ENCODE measurements at places on chromosomes 1 and 21. TPM values are rescaled to one million over a fixed set of nuclear protein-coding genes. Genes with fewer than 3 reads are reported as not detected.
A peak's percentile ranks its signal among the peaks of the same experiment; 100 is the strongest.

The TTC3 gene
- 84.9 TPM for total RNA-seq

The SPAG17 gene
- not detected for total RNA-seq

The PTPN7 gene
- not detected for total RNA-seq

The AMY1B gene
- not detected for total RNA-seq

The FCRL4 gene
- total RNA-seq = not detected

DNA sequence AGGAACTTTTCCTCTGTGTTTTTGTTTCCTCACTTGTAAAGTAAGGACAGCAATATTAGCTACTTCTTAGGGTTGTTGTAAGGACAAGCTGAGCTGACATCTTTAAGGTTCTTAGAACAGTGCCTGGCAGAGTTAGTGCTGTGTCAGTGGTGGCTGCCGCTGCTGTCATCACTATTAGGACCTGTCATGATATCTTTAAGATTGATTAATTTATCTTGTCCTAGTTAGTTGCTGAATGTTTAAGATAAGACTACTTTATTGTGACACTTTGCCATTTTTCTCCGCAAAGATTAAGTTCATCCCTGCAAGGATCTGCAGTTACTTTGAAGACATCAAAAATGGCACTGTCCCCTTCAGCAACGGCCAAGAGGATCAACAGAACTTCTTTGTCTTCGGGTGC lies 40.1 kb upstream of the GPR88 start:
- no peaks in the 10 kb centered on the region for H3K36me3 ChIP-seq
- H3K4me1 ChIP-seq = peaks cover 10% of the 10 kb centered on the region
- no peaks in the 10 kb centered on the region for H3K27me3 ChIP-seq
- H3K4me3 ChIP-seq = no peak overlapping the region
- no peak overlapping the region for H3K27ac ChIP-seq
- no peak for DNase-seq

DNA sequence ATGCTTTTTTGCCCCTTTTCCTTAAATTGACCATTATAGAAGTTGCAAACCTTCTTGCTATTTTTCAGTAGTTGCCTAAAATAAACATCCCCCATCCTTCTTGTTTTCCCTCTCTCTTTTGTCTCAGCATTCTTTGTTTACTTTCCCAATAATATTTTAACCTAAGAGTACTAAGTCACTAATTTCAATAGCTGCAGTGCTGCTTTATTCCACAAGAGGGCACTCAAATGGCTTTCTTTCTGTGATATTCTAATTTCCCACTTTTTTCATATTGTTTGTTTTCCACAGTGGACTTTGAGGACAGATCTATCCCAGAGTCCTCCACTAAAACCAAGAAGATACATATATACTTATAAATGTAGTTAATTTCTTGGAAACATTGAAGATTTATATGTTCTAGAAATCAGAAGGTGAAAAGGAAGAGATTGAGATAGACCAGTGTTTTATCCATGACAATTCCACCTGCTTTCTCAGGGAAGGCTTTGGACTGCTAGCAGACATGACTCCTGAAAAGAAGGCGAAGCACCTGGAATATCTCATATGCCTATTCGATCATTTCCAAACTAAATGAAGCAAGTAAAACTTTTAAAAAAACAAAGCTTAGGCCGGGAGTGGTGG lies 104.8 kb upstream of the GRIK1 start:
- H3K4me1 ChIP-seq = no peaks in the 10 kb centered on the region
- no peak overlapping the region for H3K27ac ChIP-seq
- no peaks in the 10 kb centered on the region for H3K27me3 ChIP-seq
- DNase-seq = peak; percentile 3
- no peak overlapping the region for H3K4me3 ChIP-seq
- no peaks in the 10 kb centered on the region for H3K36me3 ChIP-seq

DNA sequence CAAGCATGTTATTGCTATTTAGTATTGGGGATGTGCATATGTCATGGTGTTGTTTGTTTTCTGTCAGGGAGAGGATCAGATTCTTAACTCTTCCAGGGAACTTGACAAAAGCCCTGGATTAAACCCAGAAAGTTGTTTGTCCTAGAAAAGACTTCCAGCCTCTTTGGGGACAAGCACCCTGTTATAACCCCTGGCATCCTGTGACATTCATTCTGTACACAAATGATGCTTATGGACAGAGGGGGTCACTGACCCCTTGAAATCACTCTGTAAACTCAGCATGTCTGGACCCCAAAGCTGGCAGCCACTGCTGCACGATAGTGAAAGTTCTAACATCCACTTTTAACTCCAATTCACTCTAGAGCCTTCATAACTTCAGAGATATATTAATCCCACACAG lies 81.2 kb downstream of the PROX1 start:
- no peak for DNase-seq
- H3K27ac ChIP-seq = no peak overlapping the region
- H3K4me1 ChIP-seq = no peaks in the 10 kb centered on the region

GRCh38 chr1:247102381-247102780 lies 1.8 kb downstream of the ZNF669 start:
- no peak for DNase-seq
- H3K36me3 ChIP-seq = peaks cover 26% of the 10 kb centered on the region
- no peak overlapping the region for H3K27ac ChIP-seq
- 0 out of 2 replicates have a peak, but pooled peaks cover 4% of the 10 kb centered on the region for H3K4me1 ChIP-seq

GRCh38 chr1:91631718-91632330 lies 131.2 kb downstream of the CDC7 start:
- H3K27me3 ChIP-seq = no peaks in the 10 kb centered on the region
- H3K4me1 ChIP-seq = peaks cover 6% of the 10 kb centered on the region
- no peak for DNase-seq
- H3K27ac ChIP-seq = no peak overlapping the region

- peaks cover 4% of the 10 kb centered on the region for H3K36me3 ChIP-seq
- H3K27ac ChIP-seq = no peak overlapping the region
- H3K4me3 ChIP-seq = peak overlapping the region; percentile 16
- no peaks in the 10 kb centered on the region for H3K27me3 ChIP-seq
These were observed 1.7 kb downstream of the BEST4 start for GRCh38 chr1:44786138-44786840.

DNA sequence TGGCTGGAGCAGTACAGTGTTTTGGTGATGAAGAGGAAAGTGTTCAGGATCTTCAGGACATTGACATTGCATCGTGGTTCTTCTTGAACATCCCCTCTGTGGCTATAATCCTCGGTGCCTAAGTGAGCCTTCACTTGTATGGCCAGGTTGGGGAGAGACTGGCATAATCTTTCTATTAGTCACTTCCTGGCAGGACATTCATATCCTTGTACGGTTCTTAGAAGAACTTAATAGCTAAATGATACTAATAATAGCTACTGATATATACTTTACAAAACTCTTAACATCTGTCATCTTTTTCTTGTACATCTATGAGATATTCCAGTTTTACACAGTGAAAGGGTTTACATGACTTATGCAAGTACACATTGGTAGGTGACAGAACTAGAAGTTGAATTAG lies 35.8 kb downstream of the CELF3 start:
- DNase-seq = peak; percentile 92
- peaks cover 32% of the 10 kb centered on the region for H3K4me1 ChIP-seq
- peak overlapping the region; percentile 14 for H3K4me3 ChIP-seq
- 0 out of 2 replicates have a peak, but pooled peaks cover 5% of the 10 kb centered on the region for H3K36me3 ChIP-seq

GRCh38 chr1:223460566-223461189 lies 67.5 kb downstream of the CCDC185 start:
- H3K36me3 ChIP-seq = no peaks in the 10 kb centered on the region
- no peak for DNase-seq
- no peaks in the 10 kb centered on the region for H3K4me1 ChIP-seq
- H3K4me3 ChIP-seq = no peak overlapping the region

- H3K27me3 ChIP-seq = no peaks in the 10 kb centered on the region
- no peaks in the 10 kb centered on the region for H3K36me3 ChIP-seq
- H3K4me3 ChIP-seq = no peak overlapping the region
- DNase-seq = no peak
- H3K27ac ChIP-seq = no peak overlapping the region
These were observed 74.6 kb downstream of the COLGALT2 start for GRCh38 chr1:183962903-183963302.

GRCh38 chr1:5691795-5692509 lies 300.3 kb downstream of the NPHP4 start:
- no peaks in the 10 kb centered on the region for H3K4me1 ChIP-seq
- H3K4me3 ChIP-seq = no peak overlapping the region
- DNase-seq = no peak

GRCh38 chr1:11434926-11435325 lies 44.0 kb upstream of the DISP3 start:
- H3K27ac ChIP-seq = no peak overlapping the region
- peaks cover 99% of the 10 kb centered on the region for H3K27me3 ChIP-seq
- H3K4me3 ChIP-seq = no peak overlapping the region
- DNase-seq = no peak

DNA sequence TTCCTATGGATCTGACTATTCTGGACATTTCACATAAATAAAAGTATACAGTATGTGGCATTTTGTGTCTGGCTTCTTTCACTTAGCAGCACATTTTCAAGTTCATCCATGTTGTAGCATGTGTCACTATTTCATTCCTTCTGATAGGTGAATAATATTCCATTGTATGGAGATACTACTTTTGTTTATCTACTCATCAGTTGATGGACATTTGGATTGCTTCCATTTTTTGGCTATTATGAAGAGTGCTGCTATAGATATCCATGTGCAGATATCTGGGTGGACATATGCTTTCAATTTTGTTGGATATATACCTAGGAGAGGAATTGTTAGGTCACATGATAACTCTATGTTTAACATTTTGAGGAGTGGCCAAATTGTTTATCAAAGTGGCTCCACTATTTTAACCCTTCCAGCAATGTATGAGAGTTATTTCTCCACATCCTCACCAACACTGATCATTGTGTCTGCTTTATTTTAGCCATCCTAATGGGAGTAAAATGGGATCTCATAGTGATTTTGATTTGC lies 21.9 kb upstream of the MEF2D start:
- H3K4me3 ChIP-seq = no peak overlapping the region
- no peak overlapping the region for H3K27ac ChIP-seq
- no peak for DNase-seq
- H3K27me3 ChIP-seq = no peaks in the 10 kb centered on the region
- H3K36me3 ChIP-seq = no peaks in the 10 kb centered on the region
- no peaks in the 10 kb centered on the region for H3K4me1 ChIP-seq

DNA sequence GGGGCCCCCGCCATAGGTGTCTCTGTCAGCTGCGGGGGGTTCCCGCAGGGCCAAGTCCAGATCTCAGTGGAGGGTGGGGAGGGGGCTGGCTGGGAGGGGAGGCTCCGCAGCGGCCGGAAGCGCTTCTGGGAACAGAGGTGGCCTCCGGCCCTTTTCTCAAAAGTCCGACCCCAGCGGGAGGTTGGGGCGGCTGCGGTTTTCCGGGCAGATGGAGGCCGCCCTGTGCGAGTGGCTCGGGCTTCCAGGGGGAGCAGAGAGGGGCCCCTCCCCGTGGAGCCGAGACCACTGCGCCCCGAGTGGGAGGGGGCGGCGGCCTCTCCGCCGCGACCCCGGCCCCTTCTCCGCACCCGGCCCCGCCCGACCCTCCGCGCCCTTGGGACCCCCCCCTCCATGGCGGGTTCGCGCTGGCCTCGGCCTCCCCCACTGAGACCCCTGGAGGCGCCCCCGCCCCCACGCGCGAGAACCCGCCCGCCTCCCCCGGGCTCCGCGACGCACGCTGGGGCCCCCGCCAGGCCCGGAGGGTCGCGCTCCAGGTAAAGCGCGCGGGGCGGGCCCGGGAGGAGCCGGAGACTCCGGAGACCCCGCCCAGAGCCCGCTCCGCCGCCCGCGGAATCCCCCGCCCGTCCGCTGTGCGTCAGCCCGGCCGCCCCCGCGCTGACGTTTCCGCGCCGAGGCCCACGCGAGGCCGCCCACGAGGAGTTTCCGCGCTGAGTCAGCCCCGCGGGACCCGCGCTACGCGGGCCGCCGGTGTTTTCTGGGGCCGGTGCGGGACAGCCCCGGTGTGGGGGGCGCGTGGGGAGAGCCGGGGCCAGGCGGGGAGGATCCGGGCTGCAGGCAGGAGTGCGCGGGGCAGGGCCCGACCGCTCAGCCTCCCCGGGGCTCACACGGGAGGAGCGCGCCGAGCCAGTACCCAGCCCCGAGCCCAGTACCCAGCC lies 5.2 kb downstream of the TNFRSF18 start:
- H3K27me3 ChIP-seq = peaks cover 13% of the 10 kb centered on the region
- no peaks in the 10 kb centered on the region for H3K36me3 ChIP-seq
- DNase-seq = peak; percentile 39
- H3K4me1 ChIP-seq = no peaks in the 10 kb centered on the region
- peak overlapping the region; percentile 54 for H3K4me3 ChIP-seq
- H3K27ac ChIP-seq = no peak overlapping the region

DNA sequence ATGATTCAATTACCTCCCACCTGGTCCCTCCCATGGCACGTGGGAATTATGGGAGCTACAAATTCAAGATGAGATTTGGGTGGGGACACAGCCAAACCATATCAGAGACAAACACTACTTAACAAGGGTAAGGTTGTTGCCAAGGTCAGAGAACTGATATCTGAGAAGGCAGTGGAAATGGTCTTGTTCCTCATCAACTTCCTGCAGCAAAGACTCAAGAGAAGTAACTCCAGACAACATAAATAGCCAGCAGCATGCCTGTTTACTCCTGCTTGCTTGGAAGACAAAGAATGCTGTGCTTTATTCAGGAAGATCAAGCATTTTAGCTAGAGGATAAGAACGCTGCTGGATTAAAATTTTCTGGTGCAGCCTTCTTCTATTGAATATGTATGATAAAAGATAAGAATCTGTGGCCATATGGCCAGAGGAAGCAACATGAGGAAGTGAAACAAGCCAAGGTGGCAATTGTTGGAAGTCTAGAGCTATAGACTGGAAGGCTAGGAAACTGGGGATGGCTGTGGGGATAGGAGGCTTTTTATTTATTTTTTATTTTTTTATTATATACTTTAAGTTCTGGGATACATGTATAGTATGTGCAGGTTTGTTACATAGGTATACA lies 36.4 kb downstream of the DDAH1 start:
- H3K27ac ChIP-seq = no peak overlapping the region
- H3K4me1 ChIP-seq = no peaks in the 10 kb centered on the region
- H3K4me3 ChIP-seq = no peak overlapping the region
- H3K27me3 ChIP-seq = no peaks in the 10 kb centered on the region
- no peaks in the 10 kb centered on the region for H3K36me3 ChIP-seq

GRCh38 chr1:6162773-6163172 lies 17.3 kb downstream of the CHD5 start:
- H3K27ac ChIP-seq = no peak overlapping the region
- H3K4me3 ChIP-seq = no peak overlapping the region
- no peaks in the 10 kb centered on the region for H3K36me3 ChIP-seq
- no peak for DNase-seq
- H3K27me3 ChIP-seq = peaks cover 10% of the 10 kb centered on the region

Measured in PC-9 (cell line).